ENCODE measurements at places on chromosomes 6 and 20. TPM values are rescaled to one million over a fixed set of nuclear protein-coding genes. Genes with fewer than 3 reads are reported as not detected.

IYD gene
- total RNA-seq: not detected

RSPH4A gene
- total RNA-seq: not detected

FAM135A gene
- 6.9 TPM for total RNA-seq

TMEM200A gene
- total RNA-seq: 0.92 TPM

MAK gene
- total RNA-seq: 2.8 TPM

FAM209A gene
- 0.53 TPM for total RNA-seq

NDRG3 gene
- 18.3 TPM for total RNA-seq

BANF2 gene
- not detected for total RNA-seq

SLC22A2 gene
- not detected for total RNA-seq

HCRTR2 gene
- not detected for total RNA-seq

SCUBE3 gene
- total RNA-seq: 0.06 TPM

SLC4A11 gene
- 3.9 TPM for total RNA-seq

BPIFA1 gene
- total RNA-seq: not detected

EIF2S2 gene
- total RNA-seq: 150 TPM

ATP6V1G2 gene
- total RNA-seq: 1.4 TPM

RSPO3 gene
- not detected for total RNA-seq

NOTCH4 gene
- 1.5 TPM for total RNA-seq

PNPLA1 gene
- not detected for total RNA-seq

TEAD3 gene
- total RNA-seq: 0.71 TPM

HTR1B gene
- total RNA-seq: not detected

OGFRL1 gene
- 5.0 TPM for total RNA-seq

GHRH gene
- total RNA-seq: not detected

GNL1 gene
- total RNA-seq: 112 TPM

NKAPL gene
- 0.40 TPM for total RNA-seq

ENPP3 gene
- total RNA-seq: 0.63 TPM

RAD21L1 gene
- total RNA-seq: not detected

TFAP2A gene
- not detected for total RNA-seq

ACTL10 gene
- 4.7 TPM for total RNA-seq

FGD2 gene
- total RNA-seq: 1.3 TPM

TRAPPC3L gene
- not detected for total RNA-seq

SPATS1 gene
- not detected for total RNA-seq

CDSN gene
- not detected for total RNA-seq

GLP1R gene
- not detected for total RNA-seq

CRYBG1 gene
- 31.8 TPM for total RNA-seq

NKX2-4 gene
- not detected for total RNA-seq

Measured in activated CD8-positive, alpha-beta memory T cell treated with anti-CD3 and anti-CD28 coated beads for 36 hours (primary cell).